ENCODE measurements at places on chromosomes 4 and X. TPM values are rescaled to one million over a fixed set of nuclear protein-coding genes. Genes with fewer than 3 reads are reported as not detected.
A peak's percentile ranks its signal among the peaks of the same experiment; 100 is the strongest.

- no peak for DNase-seq
Measured at GRCh38 chr4:93894995-93895394, 66.4 kb downstream of the ATOH1 start.

DNA sequence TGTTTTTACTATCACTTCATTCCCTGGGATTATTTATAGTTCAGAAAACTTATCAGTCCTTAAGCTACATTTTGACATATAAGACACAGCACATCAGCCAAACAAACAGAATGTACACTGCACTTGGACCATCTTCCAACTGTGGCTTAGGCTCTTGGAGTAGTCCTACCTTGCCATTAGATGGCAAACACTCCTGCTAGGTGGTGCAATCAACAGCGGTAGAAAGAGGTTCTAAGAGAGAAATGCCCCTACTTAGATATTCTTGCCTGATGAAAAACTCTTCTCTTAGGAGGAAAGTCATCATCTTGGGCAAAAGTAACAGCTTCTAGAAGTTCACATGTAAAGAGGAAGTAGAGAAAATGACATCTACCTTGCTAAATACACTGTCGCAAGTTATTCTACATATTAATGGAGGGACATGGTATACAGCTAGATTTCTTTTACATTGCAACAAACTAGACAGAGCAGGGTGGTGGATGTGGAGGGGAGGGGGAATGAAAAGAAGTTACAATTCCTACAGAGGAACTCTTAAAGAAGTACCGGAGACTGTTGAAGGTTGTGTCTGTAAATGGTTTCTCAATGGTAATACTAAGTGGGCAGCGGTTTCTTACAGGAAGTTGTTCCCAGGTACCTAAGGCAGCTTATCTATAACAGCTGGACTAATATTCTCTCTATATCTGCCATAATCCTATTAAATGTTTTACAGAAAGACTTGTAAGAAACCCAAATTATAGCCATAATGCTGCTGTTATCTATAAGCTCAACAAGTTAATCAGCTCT is 8.1 kb upstream of the STPG2 start:
- DNase-seq, result no peak

The TRPC3 gene
- total RNA-seq, result 0.42 TPM

GRCh38 chr4:57078685-57079521 is 31.3 kb downstream of the IGFBP7 start:
- no peak for DNase-seq

DNA sequence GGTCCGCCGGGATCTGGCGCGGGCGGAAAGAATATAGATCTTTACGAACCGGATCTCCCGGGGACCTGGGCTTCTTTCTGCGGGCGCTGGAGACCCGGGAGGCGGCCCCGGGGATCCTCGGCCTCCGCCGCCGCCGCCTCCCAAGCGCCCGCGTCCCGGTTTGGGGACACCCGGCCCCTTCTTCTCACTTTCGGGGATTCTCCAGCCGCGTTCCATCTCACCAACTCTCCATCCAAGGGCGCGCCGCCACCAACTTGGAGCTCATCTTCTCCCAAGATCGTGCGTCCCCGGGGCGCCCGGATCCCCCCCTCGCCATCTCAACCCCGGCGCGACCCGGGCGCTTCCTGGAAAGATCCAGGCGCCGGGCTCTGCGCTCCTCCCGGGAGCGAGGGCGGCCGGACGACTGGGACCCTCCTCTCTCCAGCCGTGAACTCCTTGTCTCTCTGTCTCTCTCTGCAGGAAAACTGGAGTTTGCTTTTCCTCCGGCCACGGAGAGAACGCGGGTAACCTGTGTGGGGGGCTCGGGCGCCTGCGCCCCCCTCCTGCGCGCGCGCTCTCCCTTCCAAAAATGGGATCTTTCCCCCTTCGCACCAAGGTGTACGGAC is 482 bp upstream of the SHOX start:
- peak; percentile 71 for DNase-seq

DNA sequence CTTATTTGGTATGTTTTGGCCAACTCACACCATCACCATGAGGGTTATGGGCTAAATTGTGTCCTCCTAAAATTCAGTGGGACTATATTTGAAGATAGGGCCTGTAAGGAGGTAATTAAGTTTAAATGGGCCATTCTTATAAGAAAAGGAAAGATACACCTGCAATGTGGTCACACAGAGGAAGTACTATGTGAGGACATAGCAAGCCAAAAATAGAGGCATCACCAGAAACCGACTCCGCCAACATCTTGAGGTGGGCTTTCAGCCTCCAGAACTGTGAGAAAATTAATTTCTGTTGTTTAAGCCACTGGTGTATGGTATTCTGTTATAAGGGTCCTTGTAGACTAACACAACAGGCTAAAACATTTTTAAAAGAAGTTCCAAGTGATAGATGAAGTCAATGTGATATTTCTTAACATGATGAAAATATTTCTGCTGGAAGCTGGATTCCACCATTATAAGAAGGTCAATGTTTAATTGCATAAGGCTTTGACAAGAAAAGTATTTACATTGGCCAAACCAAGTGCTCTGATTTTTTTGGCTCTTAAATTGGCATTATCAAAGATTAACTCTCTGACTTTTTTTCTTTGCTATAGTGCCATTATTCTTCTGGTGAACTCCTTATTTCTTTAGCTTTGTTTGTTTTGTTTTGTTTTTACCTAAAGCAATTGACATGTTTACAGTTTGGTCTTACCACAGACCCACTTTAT is 540.9 kb downstream of the PPARGC1A start:
- no peak for DNase-seq

The RNF212 gene
- 4.0 TPM for total RNA-seq

GRCh38 chr4:86919561-86920223 is 15.1 kb upstream of the AFF1 start:
- no peak for DNase-seq

DNA sequence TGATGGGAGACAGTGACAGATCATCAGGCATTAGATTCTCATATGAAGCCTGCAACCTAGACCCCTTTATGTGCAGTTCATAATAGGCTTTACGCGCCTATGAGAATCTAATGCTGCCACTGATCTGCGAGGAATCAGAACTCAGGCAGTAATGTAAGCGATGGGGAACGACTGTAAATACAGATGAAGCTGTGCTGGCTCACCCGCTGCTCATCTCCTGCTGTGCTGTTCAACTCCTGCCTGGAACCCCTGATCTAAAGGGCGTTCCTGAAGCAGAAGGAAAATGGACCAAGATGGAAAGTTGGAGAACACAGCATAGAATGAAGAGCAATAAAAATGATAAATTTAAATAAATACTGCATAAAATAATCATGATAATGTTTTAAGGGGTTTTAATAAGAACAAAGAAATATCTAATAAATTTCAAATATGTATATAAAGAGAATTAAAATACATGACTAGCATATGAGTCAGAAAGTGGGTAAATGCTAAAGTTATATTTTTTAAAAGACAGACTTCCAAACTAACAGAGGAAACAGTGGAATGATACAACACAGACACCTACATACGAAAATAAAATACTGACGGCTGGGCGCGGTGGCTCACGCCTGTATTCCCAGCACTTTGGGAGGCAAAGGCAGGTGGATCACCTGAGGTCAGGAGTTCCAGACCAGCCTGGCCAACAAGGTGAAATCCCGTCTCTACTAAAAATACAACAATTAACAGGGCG is 59.2 kb downstream of the RBM47 start:
- DNase-seq, result no peak

DNA sequence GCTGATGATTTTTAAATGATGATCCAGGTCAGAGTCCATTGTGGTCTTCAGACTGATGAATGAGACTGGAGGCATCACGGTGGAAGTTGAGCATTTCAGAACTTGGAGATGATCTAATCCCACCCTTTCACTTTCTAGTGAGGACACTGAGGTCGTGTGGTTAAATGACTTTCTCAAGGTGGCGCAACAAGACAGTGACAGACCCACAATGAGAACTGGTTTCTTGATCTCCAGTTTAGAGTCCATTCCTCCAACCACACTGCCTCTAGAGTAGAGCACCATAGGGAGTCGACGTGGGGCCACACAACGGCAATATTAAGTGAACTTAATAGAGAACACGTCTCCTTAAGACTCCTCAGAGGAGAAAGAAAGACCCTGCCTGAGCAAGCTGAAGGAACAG is 381.0 kb downstream of the UNC5C start:
- DNase-seq, result no peak

DNA sequence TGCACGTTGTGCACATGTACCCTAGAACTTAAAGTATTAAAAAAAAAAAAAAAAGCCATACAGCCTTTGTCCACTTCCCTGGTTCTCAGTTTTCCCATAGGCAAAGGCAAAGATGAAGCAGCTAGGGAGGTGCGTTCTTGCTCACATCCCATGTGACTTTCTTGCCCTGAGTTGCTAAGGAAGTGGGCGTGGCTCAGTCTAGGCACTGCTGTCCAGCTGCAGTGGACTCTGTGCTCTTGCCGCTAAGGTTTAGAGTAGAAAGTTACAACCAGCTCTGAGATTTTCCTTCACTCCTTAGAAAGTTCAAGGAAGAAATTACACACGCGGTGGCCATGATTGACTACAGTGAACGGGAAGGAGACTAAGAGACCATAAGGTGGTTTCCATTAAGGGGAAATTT is 144.7 kb downstream of the NAA11 start:
- DNase-seq, result no peak

GRCh38 chr4:69321153-69321729 is 41.0 kb downstream of the UGT2B28 start:
- no peak for DNase-seq

The NUDT10 gene
- 1.9 TPM for total RNA-seq

GRCh38 chr4:10083331-10083771 is 33.2 kb downstream of the WDR1 start:
- DNase-seq, result peak; percentile 71

Measured in posterior vena cava (tissue), 2 donors.